Mesothelial cell of epicardium (in vitro differentiated cells): ENCODE measurements at places on chromosomes 4 and X. TPM values are rescaled to one million over a fixed set of nuclear protein-coding genes. Genes with fewer than 3 reads are reported as not detected.

GRCh38 chr4:150573534-150573933, 8.4 kb upstream of the MAB21L2 start:
- DNase-seq: no peak

DNA sequence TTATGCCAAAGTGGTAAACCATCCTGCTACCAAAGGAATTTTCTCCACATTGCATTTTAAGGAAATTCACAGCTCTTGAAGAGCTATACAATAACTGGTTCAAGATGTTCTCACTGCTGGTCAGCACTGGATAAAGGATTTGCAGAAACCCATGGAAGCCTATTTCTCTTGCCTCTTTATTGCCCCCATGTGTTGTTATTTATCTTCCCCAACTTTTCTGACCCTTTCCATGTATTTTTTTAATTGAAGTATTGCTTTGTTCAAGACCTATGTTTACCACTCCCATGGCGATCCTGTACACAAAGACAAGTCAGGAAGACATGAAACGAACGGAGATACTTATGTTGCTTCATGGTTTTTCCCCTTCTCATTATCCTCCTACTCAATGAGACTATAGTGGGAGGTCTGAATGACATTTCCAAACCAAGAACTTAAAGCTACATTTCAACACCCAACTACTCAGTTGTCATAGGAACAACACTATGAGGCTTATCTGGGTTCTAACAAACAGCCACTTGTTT, 566.4 kb upstream of the DIPK2B start:
- no peak for DNase-seq

DNA sequence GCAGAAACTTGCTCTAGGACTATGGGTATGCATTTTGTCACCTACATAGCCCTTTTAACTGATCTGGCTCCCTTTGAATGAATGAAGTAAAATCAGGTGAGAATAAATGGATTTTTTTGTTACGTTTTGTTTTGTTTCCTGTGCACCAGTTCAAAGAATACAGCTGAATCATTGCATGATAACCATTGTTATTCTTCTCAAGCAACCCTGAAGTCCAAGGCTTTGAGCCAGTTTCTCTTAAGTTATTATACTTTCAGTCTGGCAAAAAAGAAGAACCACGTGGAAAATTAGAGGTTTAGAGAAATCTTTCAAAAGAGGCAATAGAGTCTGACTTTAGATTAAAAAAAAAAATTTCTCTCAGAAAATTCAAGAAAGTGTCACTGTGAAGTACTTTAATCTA, 398.6 kb upstream of the TECRL start:
- DNase-seq: no peak

DNA sequence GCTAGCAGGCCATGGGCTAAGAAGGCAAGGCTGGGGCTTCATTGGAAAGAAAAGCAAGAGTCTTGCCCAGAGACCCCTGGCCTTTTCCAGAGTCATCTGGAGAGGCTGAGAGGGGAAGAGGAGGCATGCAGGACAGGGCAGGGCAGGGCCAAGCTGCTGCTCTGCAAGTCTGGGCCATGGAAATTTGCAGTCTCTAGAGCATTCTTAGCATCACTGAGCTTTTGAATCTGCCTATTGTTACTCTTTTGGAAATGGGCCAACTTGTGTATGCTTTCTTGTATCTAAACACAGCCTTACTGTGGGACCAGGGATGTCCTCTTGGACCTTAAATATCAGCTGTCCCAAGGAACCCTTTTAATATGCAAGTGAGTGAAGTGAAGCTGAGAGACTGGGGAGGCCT, 560.5 kb downstream of the MID1IP1 start:
- no peak for DNase-seq

DNA sequence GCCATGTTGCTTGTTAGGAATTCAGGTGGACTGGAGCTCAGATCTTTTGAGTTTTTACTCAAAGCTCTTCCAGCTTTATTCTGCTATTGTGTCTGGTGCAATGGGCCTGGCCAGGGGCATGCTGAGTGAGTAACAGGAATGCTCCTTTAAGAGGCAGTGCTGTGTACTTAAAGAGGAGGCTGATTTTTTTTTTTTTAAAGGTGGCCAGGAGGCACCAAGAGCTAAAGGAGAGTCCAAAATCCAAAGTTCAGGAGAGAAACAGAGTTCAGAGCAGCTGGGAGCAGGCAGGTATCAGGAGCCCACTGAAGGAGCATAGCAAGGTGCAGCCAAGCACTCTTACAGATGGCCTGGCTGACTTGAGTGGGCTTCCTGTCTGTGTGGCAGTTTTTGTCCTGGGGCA, 178.7 kb downstream of the FMR1NB start:
- no peak for DNase-seq

- DNase-seq: no peak
Measured at GRCh38 chr4:48226199-48226598, 43.4 kb downstream of the TEC start.

Gene NPY2R
- 0.09 TPM in 1 of 3 replicates, not detected in the others for total RNA-seq
